Activated CD8-positive, alpha-beta T cell treated with anti-CD3 and anti-CD28 coated beads, Interleukin-2, amount 10 ng/mL, durations not matched to agents 7 days and 5 days (primary cell): ENCODE measurements at places on chromosomes 12 and 14. TPM values are rescaled to one million over a fixed set of nuclear protein-coding genes. Genes with fewer than 3 reads are reported as not detected.

CDCA3 gene
- total RNA-seq: 115 TPM

PSME1 gene
- total RNA-seq: 516 TPM

LTBP2 gene
- 0.29 TPM for total RNA-seq

AQP5 gene
- not detected for total RNA-seq

TNFRSF1A gene
- total RNA-seq: 63.4 TPM

- DNase-seq: no peak
These were observed 66.3 kb downstream of the SCARB1 start for GRCh38 chr12:124797321-124797720.

GRCh38 chr14:102088012-102088792 lies 1.4 kb upstream of the HSP90AA1 start:
- peak; percentile 68 for DNase-seq

DNA sequence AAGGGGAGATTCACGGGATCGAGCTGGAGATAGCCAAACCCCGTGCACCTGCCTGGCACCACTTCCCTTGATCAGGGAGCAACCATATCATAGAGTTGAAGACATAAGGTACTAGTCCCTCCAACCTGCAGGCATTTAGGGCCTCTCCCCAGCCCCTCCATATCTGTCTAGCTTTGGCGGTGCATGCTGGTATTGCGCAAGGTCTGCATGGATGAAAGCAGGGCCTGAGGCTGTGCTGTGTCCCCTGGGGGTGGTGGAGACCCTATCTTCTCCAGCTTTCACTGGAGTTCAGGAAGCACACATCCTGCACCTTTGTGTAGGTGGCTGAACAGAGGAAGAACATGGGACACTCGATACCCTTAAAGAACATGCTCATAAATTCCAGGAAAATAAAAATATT lies 46.9 kb downstream of the KCTD10 start:
- DNase-seq: no peak

DNA sequence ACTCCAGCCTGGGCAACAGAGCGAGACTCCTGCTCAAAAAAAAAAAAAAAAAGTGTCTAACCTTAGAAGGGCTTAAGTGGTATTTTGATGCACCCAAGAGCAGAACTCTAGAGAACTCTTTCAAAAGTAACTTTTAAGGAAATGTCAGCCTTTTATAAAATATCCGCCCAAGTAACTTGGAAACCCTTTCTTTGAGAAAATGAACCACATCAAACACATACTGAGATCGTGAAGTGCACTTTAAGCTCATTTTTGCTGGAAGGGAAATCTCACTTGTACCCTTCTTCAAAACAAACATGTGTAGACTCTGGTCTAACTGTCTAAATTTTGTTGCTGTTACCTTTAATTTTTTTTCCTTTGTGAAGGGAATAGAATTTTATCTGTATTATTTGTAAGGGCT lies 5.5 kb downstream of the C12orf56 start:
- DNase-seq: no peak

DNA sequence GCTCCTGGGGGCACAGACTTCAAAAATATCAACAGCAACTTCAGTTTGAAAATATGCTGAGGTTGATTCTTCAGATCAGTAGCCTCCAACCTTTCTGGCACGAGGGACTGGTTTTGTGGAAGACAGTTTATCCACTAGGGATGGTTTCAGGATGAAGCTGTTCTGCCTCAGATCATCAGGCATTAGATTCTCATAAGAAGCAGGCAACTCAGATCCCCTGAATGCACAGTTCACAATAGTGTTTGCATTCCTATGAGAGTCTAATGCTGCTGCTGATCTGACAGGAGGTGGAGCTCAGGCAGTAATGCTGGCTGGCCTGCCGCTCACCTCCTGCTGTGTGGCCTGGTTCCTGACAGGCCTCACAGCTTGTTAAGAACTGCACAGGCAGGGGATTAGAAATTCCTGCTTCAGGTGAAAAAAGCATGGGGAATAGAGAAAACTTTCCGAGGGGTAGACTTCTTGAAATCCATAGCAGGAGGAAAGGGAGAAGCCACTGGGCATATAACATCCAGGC lies 12.8 kb downstream of the EPYC start:
- no peak for DNase-seq

GRCh38 chr12:3117144-3117581 lies 40.0 kb downstream of the TSPAN9 start:
- DNase-seq: no peak

DNA sequence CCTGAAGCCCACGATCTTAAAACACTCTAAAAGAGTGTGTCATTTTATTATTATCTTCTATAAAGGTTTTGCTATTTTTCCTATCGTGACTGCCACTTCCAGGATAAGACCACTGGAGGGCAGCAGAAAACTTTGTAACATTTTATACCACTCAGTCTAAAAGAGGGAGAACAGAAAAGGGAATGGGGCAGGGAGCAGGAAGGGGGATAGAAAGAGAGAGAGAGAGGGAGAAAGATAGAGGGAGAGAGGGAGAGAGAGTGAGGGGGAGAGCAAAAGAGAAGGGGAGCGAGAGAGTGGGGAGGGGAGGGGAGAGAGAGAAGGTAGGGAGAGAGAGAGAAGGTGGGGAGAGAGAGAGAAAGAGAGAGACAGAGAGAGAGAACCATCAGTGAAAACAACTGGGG lies 2.0 kb upstream of the ART4 start:
- peak; percentile 61 for DNase-seq

- DNase-seq: no peak
These were observed 5.4 kb downstream of the KCNH5 start for GRCh38 chr14:63039866-63040265.

GRCh38 chr12:123483602-123484248 lies 25.8 kb downstream of the SNRNP35 start:
- DNase-seq: peak; percentile 27

- peak; percentile 25 for DNase-seq
These were observed 79.4 kb downstream of the C12orf75 start for GRCh38 chr12:105409801-105410471.

DNA sequence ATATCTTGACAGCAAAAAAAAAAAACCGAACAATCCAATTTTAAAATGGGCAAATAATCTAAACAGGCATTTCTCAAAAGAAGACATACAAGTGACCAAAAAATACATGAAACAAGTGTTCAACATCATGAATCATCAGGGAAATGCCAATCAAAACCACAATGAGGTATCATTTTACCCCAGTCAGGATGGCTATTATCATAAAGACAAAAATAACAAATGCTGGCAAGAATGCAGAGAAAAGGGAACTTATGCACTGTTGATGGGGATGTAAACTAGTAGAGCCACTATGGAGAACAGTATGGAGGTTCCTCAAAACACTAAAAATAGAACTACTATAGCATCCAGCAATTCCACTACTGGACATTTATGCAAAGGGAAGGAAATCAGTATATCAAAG lies 448.2 kb downstream of the RGS6 start:
- DNase-seq: no peak

DNA sequence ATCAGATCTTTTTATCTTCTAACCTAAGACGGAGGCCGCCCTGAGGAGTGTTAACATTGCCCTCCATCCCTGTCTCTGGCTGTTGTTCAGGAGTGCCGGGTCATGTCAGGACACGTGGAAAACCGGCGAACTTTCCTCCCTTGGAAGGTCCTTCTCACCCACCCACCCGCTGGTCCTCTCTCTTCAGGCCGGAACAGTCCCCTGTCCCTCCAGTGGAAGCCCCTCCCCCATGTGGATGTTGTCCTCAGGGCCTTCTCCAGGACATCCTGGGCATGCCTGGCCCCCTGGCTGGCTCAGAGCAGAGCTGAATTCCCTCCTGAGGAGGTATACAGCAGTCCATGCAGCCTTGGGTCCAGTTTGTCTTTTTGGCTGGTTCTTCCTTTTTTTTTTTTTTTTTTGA lies 20.3 kb upstream of the ITPK1 start:
- DNase-seq: no peak

DNA sequence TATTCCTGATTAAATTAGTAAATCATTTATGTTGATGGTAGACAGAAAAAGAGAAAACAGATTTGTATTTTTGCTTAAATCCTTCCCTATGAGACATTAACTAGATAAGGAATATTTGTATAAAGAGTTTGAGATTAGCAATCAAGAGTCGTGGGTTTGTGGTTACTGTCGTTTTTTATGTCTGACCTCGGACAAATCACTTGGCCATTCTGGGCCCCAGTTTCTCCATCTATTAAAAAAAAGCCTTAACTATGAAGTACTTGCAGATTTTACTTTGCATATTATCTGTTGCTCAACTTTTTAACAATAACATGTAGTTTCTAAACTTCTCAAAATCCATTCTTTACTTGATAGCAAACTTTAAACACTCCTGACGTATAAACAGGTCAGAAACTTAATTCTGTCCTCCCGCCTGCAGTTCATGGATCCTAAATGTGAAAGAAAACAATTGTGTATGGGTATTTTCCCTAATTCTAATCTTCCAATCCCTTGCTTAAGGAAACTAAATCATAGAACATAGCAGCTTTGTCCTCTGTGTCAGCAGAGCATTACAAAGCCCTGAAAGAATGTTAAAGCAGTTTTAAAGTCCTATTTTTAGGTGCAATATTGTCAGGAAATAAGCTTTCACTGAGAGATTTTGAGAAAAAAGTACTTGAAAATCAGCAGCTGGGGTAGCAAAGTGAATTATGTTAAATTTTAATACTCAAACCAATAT lies 118.2 kb downstream of the GPR135 start:
- DNase-seq: no peak

DNA sequence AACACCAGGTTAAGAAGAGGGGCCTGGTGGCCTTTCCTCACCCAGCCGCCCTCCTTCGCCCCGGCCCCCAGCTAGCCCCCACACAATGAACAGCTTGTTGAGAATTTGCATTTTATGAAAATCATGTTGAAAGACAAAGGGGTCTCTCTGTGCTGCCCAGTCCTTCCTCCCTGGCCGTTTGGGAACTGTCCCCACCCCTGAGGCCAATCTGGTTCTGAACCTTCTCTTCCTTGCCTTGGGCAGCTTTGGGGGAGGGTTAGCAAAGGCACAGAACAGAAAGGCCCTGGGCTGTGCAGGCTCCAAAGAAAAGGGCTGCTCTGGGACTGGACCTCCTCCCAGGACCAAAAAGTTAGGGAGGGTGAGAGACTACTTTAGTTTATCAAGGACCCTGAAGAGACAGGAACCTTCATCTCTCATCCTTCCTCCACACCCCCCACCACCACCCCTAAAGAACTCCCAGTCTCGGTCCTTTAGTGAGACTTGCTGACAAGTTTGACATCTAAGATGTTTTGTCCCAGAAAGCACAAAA lies 1.3 kb downstream of the TAMALIN start:
- no peak for DNase-seq

DNA sequence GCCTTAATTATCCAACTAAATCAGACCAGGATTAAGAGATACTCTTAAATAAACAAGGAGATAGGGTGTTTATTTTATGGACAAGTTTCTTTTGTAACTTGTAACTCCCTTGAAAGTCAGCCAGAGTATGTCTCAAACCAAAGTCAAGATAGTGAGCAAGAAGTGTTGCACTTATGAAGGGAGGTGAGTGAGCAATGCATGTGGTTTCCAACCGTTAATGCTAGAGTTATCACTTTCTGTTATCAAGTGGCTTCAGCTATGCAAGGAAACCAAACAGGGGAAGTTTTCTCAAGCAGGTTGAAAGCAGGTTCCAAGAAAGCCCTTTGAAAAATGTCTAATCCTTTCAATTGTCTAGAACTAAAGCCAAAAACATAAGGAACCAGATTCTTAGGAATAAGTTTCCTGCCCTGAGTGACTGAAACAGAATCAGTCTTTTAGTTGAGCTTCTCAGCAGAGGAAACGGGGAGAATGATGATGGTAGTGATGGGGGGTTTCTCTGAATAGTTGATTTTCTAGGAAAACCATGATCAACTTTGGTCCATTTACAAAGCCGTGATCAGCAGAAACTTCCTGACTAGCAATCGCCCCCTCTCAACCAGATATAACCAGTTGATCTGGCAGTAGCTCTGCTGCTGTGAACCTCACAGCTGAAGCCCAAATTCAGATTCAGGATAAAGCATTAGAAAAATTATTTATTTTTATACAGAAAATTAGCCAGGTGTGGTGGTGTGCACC lies 128.4 kb downstream of the DAD1 start:
- no peak for DNase-seq

GRCh38 chr12:18432206-18432605 lies 170.9 kb downstream of the PIK3C2G start:
- no peak for DNase-seq
